ENCODE measurements at places on chromosomes 2 and 18.

DNA sequence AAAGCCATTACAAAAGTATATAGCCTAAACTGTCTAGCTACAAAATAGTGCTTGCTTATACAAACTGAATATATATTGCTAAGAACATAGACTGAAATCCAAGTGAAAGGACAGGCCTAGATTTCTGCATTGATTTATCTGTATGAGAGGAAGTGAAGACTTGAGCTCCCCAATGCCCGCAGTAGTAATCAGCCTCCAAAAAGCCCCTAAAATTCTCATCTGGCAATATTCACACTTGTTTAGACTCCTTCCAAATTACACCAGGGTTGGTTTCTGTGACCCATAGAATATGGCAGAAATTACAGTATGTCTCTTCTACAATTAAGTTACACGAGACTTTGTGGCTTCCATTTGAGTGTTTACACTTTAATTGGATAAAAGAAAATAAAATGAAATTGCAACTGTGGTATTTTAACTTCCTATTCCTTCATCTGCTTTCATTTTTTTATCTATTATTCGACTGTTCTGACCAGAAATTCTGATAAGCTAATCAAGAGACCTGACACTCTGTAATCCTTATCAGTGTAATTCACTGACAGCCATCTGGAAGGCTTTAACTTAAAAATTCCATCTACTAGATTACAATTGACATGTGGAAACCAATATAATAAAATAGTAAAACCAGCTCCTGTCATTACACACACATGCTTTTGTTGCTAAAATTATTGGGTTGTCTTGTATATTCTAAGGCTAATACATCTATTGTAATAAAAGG, 21.1 kb downstream of the ABCB11 start:
- DNase-seq: no peak

DNA sequence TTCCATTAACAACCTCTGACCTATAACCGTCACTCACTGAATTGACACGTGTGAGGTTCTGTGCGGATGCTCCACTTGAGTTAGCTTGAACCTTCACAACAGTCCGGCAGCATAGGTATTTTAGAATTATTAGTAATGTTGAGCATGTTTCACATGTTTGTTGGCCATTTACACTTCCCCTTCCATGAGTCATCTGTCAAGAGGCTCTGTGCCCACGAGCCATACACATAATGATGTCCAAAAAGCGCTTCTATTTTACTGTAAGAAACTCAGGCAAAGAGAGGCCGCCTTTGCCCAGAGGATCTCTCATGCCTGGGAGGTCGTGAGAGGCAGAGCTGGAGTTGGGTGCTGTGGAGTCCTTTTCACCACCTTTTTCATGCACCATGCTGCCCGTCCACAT, 28.9 kb upstream of the TMEM214 start:
- DNase-seq: no peak

GRCh38 chr2:216619411-216620393, 13.5 kb upstream of the IGFBP2 start:
- no peak for DNase-seq

DNA sequence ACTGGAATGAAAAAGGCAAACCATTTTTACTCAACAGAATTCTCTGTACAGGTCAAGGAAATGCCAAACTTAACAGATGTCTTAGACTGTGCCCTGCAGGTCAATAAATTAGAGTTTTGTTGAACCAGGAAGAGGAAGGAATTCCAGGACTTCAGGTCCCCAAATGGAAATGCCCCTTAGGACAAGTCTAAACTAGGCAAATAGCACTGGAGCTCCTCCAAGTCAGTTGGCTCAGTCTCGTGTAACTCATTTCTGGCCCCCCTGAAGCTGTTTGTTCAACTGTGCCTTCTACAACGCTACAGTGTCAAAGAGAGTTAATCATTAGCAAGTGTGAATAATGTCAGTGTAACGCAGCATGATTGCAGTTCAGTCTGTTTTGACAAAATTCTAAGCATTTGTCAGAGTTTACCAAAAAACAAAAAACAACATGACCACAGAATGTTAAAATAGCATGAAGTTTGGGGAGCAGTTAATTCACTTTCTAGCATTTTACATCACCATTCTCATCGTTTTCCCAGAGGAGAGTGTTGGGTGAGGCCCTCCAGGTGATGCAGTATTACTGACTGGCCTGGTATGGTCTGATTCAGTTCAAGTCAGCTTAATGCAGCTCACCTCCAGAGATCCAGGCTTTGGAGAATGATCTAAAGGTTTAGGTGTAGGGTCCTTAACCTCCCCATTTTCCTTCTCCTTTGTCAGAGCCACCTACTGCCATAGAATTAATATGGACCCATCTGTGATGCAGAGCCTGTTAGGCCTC, 108.1 kb downstream of the AQP4 start:
- DNase-seq: no peak

DNA sequence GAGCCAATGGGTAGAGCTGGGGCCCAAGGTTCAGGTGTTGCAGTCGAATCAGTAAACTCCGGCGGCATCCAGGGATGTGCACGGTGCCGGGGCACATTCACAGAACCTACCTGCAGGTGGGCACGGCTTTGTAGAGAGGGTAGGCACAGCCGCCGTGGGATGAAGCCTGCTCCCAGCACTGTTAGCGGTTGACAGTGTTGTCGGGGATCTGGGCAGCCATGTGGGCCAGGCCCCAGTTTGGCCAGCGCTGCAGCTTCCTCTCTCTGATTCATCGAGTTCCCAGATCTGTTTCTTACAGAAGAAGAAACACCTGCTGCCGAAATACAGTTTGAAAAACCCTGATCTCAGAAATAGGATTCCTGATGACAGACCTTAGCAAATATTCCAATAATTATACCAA, 274.8 kb downstream of the AGAP1 start:
- no peak for DNase-seq
